ENCODE measurements at places on chromosomes 6 and 20.

DNA sequence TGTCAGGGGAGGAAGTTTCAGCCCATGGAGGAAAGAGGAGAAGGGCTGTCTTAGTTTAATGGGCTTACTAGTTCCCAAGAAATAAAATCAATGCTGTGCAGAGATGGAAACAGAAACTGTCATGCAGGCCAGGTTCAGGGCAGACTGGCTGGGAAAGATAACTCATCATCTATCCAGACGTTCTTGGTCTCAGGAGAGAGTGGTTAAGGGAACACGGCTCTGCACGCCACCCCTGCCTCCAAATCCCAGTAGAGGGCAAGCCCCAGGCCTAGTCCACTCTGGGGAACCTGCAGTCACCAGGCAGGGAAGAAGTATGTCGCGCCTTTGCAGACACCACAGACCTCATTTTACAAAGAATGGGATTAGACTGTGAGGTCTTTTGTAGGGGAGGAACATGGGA lies 12.5 kb downstream of the ALDH8A1 start:
- DNase-seq = no peak

GRCh38 chr6:15090745-15091384 lies 155.0 kb upstream of the JARID2 start:
- no peak for DNase-seq

DNA sequence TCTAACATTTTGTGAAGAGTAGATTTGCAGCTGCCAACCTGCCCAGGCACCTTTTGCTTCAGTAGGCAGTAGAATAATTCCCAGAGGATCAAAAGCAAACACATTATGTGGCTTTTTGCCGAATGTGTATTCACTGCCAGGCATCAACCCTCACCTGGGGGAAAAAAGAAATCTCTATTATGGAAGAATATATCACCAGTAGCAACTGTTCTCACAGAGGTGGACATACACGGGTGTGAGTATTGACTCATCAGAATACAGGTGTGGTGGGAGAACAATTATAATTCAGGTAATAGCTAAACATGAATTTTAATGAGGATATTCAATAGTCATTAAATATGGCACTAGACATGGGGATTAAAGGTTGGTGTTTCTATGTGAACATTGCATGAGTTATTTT lies 910.7 kb downstream of the TFAP2A start:
- DNase-seq = no peak

DNA sequence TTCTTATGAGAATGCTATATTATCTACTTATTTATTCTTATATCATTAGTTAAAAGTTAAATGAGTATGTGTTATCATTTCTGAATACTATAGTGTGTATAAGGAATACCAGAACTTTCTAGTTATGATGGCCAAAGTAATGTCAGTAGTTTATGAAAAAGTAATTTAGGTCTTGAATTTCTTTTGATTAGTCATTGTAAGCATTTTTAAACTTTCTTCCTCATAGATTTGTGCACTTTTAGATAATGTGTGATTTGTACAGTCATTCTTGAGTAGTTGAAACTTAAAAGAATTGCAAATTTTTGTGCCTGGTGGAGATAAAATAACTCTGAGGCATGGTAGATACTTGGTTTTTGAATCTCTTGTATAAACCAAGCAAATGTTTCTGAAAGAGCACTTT lies 311.3 kb downstream of the CDKAL1 start:
- no peak for DNase-seq

DNA sequence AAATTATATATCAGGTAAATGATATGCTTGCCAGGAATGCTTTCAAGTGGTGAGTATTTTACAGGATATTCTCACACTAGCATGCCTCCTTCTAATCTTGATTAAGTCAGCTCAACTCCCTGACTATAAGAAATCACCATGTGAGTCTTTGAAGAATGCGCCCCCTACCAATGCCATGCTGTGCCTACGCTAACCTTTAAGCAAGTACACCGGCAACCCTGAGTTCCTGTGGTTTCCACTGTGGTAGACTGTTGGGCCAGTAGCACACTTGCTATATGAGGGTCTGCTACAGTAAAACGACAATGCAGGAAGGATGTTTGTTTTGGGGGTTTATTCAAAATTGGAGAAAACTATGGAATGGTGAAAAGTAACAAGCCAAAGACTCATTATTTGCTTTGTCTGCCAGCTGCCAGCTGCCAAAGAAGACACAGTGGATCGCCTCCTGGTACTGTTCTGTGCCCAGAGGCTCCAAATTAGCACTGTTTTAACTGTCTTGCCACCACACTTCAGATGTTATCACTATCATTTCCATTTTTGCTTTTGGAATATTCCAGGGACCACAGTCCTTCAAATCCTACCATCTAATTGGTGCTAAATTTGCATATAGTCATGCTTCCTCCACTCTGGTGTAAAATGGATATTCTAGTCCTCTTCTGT lies 333.5 kb downstream of the RNGTT start:
- no peak for DNase-seq

GRCh38 chr6:43799551-43800297 lies 29.7 kb downstream of the VEGFA start:
- no peak for DNase-seq

- no peak for DNase-seq
Measured at GRCh38 chr6:164419099-164419498, 890.3 kb downstream of the C6orf118 start.

GRCh38 chr6:152472325-152472724 lies 164.8 kb downstream of the SYNE1 start:
- DNase-seq = no peak

DNA sequence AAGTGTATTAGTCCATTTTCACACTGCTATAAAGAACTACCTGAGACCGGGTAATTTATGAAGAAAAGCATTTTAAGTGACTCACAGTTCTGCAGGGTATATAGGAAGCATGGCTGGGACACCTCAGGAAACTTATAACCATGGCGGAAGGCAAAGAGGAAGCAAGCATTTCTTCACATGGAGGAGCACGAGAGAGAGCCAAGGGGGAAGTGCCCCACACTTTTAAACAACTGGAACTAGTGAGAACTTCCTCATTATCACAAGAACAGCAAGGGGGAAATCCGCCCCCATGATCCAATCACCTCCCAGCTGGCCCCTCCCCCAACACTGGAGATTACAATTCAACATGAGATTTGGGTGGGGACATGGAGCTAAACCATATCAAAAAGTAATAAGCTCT lies 28.3 kb upstream of the B3GAT2 start:
- DNase-seq = no peak

DNA sequence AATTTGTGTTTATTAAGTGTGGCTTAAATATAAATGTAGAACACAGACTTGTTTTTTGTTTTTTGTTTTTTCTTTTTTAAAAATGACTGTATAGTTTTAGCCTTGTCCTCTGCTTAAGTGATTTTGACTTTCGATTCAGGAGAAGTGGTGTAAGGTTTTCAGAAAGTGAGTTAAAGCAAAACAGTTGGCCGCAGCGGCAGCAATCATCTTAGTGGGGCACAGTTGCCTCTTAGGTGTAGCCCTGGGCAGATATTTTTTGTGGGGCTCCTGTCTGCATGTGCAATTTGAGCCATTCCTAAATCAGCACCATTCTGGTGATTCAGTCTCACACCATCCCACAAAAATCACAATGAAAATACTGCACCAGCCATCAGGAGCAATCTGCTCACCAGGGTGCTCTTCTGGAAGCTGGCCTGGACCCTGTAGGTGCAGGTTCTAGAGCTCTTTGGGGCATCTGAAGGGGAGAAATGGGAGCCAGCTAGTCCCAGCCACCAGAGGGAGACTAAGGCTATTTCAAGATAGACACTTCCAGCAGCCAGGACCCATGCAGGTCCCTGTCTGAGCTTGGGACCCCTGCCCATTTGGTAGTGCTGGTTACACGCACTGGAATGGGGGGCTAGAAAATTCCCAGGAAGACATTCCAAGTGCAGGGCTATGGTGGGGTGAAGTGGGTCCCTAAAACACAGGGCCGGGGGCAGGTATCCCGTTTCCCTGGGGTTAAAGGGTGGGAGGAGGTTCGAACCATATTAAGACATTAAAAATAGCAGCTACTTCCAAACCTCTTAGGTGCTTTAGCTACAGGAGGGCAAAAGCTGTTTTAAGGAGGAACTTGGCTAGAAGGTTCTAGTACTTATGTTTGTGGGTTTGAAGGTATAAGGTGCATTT lies 156.6 kb downstream of the NFATC2 start:
- DNase-seq = no peak

GRCh38 chr6:125307964-125308615 lies 6.3 kb upstream of the HDDC2 start:
- no peak for DNase-seq

All from GM12892 (cell line).